ENCODE measurements at places on chromosomes 16 and 17. TPM values are rescaled to one million over a fixed set of nuclear protein-coding genes. Genes with fewer than 3 reads are reported as not detected.

Gene STH
- not detected for polyA plus RNA-seq

Gene MEIOB
- not detected for polyA plus RNA-seq

Gene UTS2R
- polyA plus RNA-seq, result not detected

Gene CD300C
- not detected for polyA plus RNA-seq

Gene TBC1D3H
- not detected for polyA plus RNA-seq

Gene LAT
- polyA plus RNA-seq, result 445 TPM

Gene TRPV3
- polyA plus RNA-seq, result not detected

Gene KRTAP4-9
- polyA plus RNA-seq, result not detected

Gene TOP2A
- not detected for polyA plus RNA-seq

Gene CCL14
- polyA plus RNA-seq, result not detected

Gene HBQ1
- polyA plus RNA-seq, result not detected

Gene C16orf46
- 0.28 TPM for polyA plus RNA-seq

Data from naive thymus-derived CD4-positive, alpha-beta T cell (primary cell).